ENCODE measurements at places on chromosomes 7 and 10.

- no peak for DNase-seq
Observed at GRCh38 chr7:11935905-11936304, 103.9 kb upstream of the THSD7A start.

DNA sequence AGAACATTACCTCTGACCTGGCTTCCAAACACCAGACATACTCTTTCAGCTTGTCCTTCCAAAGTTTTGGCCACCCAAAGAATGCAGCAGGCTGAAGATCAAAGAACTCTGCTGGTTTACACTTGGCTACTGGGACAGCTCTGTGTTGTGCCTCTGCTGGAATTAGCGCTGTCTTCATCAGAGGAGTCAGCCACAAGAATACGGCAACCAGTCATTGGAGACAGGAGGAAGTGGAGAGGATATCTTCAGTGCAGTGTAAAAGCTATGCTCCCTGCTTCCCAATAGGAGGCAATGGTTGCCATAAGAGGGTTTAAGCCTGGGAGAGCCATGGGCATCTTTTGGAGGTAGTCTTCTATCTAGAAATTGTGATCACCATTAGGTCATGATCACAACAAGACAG, 126.7 kb upstream of the WNT16 start:
- no peak for DNase-seq

DNA sequence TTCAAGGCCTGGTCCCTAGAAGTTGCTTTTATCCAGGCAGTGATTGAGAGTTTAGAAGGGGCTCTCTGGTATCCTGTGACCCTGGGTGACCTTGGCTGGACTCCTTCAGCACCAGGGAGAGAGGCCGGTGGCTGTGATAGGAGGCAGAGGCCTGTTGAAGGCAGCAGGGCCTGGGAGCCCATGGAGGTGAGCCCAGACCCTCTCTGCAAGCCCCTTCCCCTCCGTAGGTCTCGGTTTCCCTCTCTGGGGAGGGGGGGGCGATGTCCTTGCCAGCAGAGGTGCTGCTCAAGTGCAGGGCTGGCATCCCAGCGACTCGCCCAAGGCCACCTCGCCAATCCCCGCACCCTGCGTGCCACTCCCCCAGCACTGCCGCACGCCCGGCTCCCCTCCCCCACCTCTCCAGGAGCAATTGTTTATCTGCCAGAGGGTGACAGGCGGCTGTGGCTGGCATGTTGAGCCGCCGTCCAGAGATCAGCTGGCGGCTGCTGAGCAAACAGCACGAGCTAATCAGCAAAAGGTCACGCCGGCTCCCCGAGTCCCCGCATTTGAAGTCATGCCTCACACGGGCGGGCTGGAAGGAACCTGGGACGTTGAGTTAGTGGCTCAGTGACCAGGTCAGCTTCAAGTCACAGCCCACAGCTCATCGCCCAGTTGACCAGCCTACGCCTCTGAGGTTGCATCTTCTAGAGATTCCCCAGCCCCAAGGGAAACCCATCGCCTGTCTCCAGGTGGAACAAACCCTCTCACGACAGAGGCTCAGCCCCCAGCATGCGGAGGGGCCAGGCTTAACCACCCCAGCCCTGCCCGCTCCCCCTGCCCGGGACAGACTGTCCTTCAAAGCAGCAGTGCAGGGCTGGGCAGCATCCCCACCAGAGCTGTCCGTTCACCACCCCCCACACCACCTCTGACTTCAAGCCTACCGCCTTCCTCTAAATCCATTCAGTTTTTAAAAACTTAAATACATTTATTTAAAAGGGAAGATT, 43.7 kb downstream of the ELFN1 start:
- DNase-seq: peak; percentile 75

DNA sequence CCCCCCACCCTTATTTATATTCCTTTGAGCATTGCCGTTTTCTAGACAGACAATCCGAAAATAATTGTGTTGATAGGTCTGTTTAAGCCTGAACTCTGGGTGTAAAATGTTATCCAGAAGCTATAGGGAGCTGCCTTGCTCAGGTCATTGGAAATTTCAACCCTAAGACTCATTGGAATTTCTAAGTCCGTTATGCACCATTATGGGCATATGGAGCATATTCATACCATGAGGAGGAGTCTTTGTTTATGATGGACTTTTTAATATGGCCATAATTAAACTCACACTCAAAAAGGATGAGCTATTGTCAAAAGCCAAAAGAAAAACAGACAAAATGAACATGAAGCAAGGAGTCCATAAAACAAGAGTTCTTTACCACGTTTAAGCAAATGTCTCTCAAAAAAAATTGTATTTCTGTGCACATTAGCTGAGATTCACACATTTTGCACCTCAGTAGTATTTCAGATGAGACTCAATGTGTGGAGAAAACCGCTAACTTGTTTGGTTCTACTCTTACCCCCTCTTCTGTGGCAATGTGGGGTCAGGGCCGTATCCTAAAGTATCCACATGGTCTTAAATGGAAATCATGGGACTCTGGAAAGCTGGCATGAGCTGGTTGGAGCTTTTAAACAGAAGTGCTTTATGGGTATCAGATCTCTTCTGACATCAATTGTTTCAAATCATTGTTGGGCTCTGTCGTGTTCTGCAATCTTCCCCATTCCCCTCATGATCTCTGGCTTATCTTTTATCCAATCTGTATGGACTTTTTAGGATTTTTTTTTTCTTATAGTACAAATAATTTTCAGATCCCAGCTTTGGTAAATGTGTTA, 60.5 kb downstream of the PODXL start:
- no peak for DNase-seq

DNA sequence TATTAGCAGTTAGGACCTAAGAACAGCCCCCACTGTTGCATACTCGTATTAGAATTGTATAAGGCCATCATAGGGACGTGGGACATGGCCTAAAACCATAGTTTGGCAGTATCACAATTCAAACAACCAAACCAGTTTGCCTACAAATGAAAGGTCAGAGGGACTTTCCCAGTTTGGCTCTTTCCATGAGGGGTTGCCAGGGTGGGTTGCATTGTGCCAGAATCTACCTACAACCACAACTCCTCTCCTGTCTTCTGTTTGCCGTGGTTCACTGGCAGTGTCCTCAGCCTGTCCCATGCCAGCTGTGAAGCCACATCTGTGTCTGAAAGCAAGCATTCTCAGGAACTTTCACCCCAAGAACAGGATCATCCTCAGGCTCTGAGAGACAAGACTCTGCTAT, 44.5 kb downstream of the PIK3AP1 start:
- DNase-seq: no peak

DNA sequence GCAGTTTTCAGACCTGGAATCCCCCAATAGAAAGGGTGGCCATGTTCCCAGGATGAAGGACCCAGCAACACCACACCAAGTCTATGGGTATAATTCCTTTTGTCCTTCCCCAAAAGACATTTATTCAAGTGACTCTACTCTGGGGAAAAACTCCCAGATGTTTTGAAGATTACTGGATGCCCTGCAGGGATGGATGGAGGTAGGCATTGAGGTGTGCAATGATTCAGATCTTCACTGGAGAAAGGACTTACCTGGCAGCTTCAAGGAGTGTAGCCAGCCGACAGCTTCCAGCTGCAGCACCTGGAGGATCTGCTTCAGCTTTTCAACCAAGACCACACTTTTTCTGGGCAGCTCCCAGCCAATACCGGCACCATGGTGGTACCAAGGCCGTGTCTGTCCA, 172.0 kb downstream of the BAMBI start:
- DNase-seq: no peak

DNA sequence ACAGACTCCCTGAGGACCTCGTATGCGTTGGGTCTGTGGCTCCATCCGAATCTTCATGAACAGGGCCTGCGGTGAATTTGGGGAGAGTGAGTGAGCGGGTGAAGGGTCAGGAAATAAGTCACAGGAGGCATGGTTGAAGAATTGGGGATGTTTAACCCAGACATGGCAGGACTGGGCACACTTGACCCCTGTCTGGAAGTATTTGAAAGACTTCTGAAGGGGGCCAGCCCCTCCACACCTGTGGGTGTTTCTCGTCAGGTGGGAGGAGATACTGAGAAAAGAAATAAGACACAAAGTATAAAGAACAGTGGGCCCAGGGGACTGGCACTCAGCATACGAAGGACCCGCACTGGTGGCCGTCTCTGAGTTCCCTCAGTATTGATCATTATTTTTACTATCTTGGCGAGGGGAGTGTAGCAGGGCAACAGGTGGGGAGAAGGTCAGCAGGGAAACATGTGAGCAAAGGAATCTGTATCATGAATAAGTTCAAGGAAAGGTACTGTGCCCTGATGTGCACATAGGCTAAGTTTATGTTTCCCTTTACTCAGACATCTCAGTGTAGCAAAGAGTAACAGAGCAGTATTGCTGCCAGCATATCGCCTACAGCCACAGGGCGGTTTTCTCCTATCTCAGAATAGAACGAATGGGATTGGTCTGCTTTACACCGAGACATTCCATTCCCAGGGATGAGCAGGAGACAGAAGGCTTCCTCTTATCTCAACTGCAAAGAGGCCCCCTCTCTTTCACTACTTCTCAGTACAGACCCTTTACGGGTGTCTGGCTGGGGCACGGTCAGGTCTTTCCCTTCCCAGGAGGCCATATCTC, 38.2 kb upstream of the PFKFB3 start:
- no peak for DNase-seq

- peak; percentile 50 for DNase-seq
Observed at GRCh38 chr10:88062798-88063472, 199.5 kb downstream of the PTEN start.

GRCh38 chr10:123459371-123460091, 206.6 kb upstream of the GPR26 start:
- DNase-seq: no peak

DNA sequence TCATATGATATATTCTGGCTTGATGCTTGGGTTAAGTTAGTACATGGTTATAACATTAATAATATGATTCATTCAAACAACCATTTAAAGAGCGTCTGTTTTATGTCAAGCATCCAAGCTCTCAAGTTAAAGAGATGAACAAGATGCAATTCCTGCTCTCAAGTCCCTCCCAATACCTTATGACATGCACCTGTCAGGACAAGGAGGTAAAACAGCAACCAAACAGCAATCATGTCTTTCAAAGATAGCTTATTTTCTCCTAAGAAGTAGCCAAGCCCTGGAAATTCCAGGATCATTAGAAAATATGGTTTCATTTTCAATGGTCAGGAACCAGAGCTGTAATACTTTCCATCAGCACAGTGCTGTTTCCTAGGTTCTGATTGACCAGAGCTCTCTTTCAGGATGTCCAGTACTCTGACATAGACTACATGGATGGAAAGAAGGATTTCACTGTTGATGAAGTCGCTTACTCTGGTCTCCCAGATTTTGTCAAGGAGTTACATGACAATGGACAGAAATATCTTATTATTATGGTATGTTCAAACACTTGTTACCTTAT, 29.0 kb downstream of the MGAM2 start:
- no peak for DNase-seq

- no peak for DNase-seq
Observed at GRCh38 chr10:13560597-13560996, 26.2 kb upstream of the PRPF18 start.

DNA sequence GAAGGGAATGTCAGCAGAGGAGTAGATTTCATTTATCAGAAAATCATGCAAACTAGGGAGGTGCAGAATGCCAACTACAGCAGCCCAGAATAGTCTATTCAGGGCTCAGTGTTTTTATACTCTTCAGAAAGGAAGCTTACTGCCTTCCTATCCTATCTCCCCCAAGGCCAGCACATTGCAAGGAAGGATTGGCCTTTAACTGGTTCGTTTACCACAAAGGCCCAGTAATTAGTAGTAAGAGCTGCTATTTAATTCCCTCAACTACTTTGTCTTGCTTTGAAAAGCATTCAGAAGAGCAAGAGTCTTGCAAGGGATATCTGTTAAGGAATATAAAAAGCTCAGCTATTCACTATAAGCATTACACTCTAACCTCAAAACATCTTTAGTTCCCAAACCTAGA, 86.4 kb upstream of the RNF148 start:
- DNase-seq: no peak

GRCh38 chr7:55469721-55470120, 102.6 kb downstream of the VOPP1 start:
- DNase-seq: no peak

DNA sequence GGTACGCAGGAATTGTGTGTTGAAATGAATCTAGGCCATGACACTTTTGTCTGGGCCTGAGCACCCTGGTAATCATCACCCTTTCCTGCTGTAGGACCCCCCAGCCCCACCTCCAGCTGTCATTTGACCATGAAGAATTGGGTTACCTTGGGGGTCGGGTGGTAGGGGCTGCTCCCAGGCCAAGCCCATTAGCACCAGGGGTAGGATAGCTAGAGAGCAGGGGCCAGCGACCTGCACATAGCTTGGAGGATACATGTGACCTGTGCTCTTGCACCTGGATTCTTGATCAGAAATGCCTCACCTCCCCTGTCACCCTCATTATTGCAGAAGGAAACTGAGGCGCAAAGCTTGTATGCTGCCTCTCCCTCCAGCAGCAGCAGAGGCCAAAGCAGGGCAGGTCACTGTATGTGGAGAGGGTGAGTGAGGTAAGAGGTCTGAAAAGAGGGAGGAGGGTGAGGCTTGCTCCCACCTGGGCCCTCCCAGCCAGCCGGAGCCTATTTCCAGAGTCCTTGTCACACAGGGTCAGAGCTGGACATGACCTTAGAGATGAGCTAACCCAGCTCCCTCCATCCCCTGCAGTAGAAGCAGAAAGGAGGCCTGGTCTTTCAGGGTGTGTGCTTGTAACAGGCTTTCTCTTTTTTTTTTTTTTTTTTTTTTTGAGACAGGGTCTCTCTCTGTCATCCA, 35.3 kb upstream of the ANKRD2 start:
- no peak for DNase-seq

GRCh38 chr10:42111076-42111475, 527.3 kb downstream of the ZNF33B start:
- no peak for DNase-seq

DNA sequence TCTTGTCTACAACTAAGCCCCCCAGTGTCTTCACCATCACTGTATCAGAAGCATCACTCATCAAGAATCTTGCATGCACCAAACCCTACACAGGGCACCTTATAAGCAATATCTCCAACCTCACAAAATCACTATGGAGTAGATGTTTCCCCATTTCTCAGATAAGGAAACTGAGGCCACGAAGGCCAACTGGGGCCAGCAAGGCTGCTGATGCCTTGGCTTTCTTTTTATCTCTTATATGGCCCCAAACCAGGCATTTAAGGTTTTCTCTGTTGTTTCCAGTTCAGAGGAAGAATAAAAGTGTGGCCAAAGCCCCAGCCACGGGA, 47.3 kb upstream of the NPFFR1 start:
- DNase-seq: no peak

DNA sequence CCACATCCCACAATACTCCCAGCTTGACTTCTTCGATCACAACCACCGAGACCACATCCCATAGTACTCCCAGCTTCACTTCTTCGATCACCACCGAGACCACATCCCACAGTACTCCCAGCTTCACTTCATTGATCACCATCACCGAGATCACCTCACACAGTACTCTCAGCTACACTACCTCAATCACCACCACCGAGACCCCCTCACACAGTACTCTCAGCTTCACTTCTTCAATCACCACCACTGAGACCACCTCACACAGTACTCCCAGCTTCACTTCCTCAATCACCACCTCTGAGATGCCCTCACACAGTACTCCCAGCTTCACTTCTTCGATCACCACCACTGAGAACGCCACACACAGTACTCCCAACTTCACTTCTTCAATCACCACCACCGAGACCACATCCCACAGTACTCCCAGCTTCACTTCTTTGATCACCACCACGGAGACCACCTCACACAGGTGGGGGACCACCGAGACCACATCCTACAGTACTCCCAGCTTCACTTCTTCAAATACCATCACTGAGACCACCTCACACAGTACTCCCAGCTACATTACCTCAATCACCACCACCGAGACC, 8.6 kb downstream of the MUC3A start:
- DNase-seq: no peak

All from DMS153 (cell line).